ENCODE measurements at places on chromosomes 4 and X.
A peak's percentile ranks its signal among the peaks of the same experiment; 100 is the strongest.

GRCh38 chr4:112069110-112069509 is 76.1 kb upstream of the FAM241A start:
- no peak for DNase-seq

GRCh38 chr4:6730603-6731317 is 14.8 kb downstream of the BLOC1S4 start:
- DNase-seq, result no peak

DNA sequence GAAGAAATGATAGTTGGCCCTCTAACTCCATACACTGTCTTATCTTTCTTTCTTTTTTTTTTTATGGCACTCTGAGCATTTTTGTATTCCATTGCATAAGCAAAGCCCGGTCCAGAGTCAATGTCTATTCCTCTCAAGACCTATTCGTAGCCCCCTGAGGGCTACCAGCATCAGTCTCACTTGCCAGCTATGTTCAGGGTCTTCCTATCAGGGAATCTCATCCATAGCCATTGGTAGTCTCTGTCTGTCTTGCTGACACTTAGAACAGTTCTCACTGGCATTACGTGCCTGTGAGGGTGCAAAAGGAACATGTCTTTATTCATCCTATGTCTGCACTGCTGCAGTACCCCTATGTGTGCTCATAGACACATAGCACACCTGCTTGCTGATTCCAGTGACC is 51.0 kb downstream of the BMP2K start:
- DNase-seq, result no peak

DNA sequence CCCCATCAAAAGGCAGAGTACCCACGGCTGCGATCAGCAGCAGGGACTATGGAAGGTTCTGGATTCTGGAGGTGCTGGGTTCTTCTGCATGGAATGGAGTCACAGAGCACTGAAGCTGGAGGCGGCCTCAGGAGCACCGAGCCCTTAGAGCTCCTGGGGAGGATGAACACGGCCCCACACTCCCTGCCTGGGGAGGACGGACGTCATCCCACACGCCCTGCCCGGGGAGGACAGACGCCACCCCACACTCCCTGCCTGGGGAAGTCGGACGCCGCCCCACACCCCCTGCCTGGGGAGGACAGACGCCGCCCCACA is 9.9 kb downstream of the LRPAP1 start:
- DNase-seq, result no peak

DNA sequence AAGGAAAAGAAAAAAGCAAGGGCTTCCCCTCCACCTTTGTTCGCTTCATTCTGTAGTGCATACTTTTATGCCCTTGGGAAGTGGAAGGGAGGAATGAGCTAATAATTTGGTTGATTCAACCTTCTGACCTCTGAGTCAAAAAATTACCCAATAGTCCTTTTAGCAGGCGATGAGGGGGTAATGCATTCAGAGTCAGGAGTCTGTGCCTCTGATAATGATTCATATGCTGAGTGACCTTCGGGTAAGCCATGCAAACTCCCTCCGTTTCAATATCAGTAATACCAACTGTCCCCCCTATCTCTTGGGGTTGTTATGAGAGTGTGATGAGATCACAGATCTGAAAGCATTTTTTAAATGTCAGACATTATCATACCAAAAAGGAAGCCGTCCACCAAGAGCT is 41.6 kb upstream of the ACSL4 start:
- DNase-seq, result peak; percentile 64

Measured in ACHN (cell line).